ENCODE measurements at places on chromosomes 6 and 20. TPM values are rescaled to one million over a fixed set of nuclear protein-coding genes. Genes with fewer than 3 reads are reported as not detected.

SOX12 gene
- polyA plus RNA-seq = 28.4 TPM

- no peak for DNase-seq
Observed at GRCh38 chr6:169844946-169845345, 93.5 kb downstream of the ERMARD start.

DNA sequence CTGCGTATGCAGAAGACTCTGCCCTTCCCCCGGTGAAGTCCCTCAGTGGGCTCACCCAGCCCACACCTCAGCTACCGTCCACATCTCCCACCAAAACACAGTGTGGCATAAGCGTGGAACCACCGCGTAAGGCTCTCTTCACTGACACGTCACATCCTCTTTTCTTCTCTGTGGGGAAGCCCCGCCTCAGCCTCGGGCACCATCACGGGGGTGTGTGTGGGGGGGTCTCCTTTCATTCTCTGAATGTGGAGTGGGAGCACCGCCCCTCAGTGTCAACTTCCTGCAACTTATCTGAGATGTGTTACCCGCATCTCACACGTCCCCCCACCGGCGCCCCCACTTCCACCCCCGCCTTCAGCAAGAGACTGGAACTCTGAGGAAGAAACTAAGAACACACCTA, 388.4 kb upstream of the JARID2 start:
- DNase-seq = no peak

DNA sequence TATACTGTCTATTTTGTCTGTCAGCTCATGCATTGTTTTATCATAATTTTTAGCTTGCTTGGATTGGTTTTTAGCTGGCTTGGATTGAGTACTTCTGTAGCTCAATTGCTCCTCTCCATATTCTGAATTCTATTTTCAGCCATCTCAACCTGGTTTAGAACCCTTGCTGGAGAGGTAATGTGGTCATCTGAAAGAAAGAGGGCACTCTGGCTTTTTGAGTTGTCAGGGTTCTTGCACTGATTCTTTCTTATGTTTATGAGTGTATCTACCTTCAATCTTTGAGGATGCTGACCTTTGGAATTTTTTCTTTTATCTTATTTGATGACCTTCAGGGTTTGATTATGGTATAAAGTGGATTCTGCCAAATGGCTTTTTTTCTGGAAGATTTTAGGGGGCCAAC, 632.7 kb upstream of the ID4 start:
- DNase-seq = no peak
